ENCODE measurements at places on chromosomes 11 and 22.

GRCh38 chr22:23110922-23111527 lies 30.8 kb downstream of the RSPH14 start:
- no peak for DNase-seq

DNA sequence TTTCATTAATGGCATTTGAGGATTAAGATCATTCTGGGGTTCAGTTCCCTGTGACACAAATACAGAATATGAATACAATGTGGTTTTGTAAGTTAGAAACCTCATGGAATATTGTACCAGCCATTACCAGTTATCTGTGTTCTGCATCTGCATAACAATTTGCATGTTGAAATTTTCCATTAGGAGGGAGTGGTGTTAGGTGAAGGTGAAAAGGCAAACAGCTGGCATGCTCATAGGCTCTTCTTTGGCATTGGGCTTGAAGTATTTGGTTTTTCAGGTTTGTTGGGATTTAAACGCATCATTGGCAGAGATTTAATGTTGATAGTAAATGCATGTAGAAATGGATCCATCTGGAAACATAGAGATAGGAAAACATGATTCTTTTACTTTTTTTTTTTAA lies 18.6 kb downstream of the RTN3 start:
- no peak for DNase-seq

GRCh38 chr11:6614446-6614845 lies 2.4 kb upstream of the TAF10 start:
- no peak for DNase-seq

DNA sequence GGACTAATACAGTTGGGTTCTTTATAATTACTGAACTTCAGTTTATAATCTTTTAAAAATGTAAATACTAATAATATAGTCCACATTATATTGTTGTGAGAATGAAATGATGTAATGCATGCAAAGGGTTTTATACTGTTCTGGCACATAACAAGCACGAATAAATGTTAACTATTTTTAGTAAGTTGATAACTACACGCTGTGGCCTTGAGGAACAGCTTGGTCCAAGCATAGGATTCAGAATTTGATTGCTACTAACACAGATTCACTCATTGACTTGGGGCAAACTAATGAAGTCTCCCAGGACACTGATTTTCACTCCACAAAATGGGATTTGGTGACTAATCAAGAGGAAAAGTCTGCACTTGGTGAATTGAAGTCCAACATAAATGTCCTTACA lies 38.3 kb downstream of the KCNA4 start:
- no peak for DNase-seq

- no peak for DNase-seq
Measured at GRCh38 chr11:12077535-12078280, 32.7 kb upstream of the MICAL2 start.

- DNase-seq, result no peak
Measured at GRCh38 chr11:86162239-86162638, 82.3 kb upstream of the EED start.

DNA sequence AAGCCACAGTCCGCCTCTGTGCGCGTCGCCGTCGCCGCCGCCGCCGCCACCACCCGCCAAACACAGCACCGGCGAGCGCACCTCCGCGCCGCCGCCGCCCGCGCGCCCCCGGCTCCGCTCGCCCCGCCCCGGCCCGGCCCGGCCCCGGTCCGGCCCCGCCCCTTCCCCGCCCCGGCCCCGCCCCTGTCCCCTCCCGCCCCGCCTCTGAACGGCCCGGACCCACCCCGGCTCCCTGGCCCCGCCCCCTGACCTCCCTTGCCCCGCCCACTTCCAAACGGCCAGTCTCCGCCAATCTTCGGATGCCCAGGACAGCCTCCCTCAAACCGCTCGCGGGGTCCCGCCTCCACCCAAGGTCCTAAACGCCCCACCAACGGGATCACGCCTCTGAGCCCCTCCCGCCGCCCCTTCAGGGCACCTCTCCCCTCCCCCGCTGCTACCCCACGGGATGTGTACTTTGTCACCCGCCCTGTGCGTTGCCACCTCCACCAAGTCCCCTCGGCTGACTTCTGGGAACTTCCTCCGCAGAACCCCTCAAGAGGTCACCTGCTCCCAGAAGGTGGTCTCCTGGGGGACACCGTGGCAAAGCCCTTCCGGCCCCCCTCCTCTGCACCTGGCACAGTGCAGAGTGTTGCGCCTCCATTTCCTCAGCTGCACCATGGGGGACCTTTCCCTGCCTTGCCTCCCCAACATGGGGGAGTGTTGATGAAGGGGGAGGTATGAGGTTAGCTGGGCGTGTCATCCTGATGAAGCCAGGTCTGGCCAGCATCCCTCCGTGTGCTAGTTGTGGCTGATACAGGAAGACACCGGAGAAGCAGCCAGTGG lies at the start of gene KIAA0930:
TSS of gene KIAA0930 (minus strand) at position 85 of the 822 bp plus-strand sequence. CDS start 191 bp downstream, outside the sequence.
- DNase-seq, result peak; percentile 62

- no peak for DNase-seq
Measured at GRCh38 chr11:22349491-22349890, 11.3 kb downstream of the SLC17A6 start.

- DNase-seq, result no peak
Measured at GRCh38 chr11:22938691-22939090, 78.4 kb upstream of the CCDC179 start.

GRCh38 chr11:45225277-45225676 lies 60.9 kb downstream of the SYT13 start:
- no peak for DNase-seq

DNA sequence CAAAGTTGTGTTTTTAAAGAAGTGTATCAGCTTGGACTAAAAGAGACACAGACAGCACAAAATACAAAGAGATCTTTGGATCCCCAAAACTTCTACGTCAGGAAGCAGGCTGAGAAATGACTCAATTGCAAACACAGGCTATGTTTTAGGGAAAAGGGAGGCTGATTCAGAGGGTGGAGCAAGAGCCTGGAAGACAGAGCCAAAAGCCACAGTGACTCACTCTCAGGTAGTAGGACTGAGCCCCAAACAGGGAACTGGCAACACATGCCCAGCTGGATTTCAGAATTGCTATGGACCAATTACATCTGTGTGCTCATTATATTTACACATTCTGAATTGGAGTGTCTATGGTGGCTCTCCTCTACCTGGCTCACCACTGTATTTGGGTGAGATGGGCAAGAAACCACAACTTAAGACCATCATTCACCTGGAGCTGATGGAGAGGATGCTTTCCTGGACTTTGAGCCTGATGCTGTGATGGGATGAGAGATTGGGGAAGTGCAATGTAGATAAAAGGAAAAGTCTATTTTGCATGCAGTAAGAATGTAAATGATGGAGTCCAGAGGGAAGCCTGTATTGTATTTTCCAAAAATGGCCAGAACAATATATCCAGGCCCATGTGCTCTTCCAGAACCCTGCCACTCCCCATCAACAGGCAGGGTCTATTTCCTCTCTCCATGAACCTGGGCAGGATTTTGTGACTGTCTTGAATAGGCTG lies 20.8 kb upstream of the LINC01488 start:
- no peak for DNase-seq

DNA sequence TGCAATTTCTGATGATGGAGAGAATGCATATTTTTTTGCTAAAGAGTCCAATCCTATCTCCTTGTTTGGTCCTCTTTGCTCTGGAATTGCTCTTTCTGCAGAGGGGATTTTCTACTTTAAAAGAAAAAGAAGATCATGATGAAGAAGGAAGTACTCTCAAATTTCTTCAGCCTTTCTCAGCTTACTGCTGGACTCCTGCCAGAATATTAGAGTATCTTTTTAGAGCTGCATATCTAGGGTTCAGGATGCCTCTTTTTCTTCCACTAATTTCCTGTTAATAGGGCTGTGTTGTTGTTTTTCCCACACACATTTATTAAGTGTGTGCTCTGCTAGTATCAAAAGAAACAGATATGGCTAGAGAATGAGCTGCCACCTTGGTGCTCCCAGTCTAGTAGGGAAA lies 18.2 kb downstream of the UBASH3B start:
- no peak for DNase-seq

All from stimulated activated naive B cell treated with anti-CD40 and anti-IgM and Interleukin-4, amounts not matched to agents 10 μg/mL and 1 μg/mL and 100 μg/mL, for 72 hours (primary cell).